Kidney (tissue), 22 donors: ENCODE measurements at places on chromosomes 7 and 10. TPM values are rescaled to one million over a fixed set of nuclear protein-coding genes. Genes with fewer than 3 reads are reported as not detected.
A peak's percentile ranks its signal among the peaks of the same experiment; 100 is the strongest.

The SLC39A12 gene
- 0.16 TPM for total RNA-seq

The SH2D4B gene
- 0.09 TPM for total RNA-seq

The TMEM130 gene
- total RNA-seq = 5.0 TPM

The NUTM2D gene
- 9.0 TPM for total RNA-seq

The NCF1 gene
- total RNA-seq = 8.4 TPM

The HKDC1 gene
- 27.4 TPM for total RNA-seq

The ANKRD16 gene
- total RNA-seq = 6.7 TPM

GRCh38 chr10:45373003-45373575, 927 bp upstream of the ALOX5 start:
- H3K27ac ChIP-seq = no peak overlapping the region
- H3K27me3 ChIP-seq = peaks cover 7% of the 10 kb centered on the region
- peaks cover 5% of the 10 kb centered on the region for H3K4me1 ChIP-seq

DNA sequence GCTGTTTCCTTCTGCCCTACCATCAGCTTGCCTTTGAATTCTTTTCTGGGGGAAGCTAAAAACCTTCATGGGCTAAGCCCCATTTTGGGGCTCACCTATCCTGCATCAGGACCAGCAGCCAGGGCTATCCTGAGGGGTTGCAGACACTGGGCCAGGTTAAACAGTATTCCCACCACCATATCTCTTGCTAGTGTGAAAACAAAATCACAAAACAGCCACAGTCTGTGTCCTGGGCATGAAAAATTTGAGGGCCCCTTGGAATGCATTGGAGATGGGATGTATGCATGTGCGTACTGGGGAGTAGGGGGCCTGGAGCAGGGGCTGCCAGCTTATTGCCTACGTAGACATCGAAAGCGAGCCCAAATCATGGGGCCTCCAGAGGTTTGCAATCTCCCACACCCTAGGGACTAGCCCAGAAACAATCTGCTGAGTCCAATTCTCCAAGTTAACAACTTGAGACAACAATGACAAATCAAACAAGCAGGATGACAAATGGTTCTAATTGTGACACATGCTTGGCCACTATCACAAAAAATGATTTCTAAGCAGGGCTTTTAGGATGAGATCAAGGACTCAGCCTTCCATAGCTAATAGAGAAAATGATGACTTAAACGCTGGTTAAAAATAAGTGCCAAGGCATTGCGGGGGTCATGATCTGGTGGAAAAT, 557.1 kb downstream of the KCNMA1 start:
- no peak overlapping the region for H3K4me3 ChIP-seq
- H3K27ac ChIP-seq = no peak overlapping the region
- H3K36me3 ChIP-seq = no peaks in the 10 kb centered on the region
- DNase-seq = no peak

DNA sequence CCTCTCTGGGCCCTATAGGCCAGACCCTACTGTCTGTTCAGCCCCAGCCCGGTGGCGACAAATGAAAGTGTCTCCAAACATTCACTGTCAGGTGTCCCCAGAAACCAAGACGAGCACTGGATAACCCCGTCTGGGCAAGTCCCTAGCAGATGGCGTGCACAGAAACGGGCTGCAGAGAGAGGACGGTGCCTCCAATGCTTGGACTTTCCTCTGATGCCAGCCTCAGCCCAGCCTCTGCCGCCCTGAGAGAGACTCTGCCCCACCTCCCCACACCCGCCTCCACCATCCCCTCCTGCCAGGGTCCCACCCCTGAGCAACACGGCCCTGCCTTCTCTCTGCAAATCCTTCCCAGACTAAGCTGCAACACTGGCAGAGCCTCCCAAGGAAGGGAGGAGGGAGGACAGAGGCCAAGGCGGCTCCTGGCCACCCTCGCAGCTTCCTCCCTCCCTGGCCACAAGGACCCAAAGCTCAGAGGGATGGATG, 7.4 kb upstream of the LFNG start:
- DNase-seq = no peak
- peak overlapping the region; percentile 47 for H3K27ac ChIP-seq
- H3K4me1 ChIP-seq = peaks cover 5% of the 10 kb centered on the region
- no peaks in the 10 kb centered on the region for H3K36me3 ChIP-seq
- no peaks in the 10 kb centered on the region for H3K27me3 ChIP-seq

DNA sequence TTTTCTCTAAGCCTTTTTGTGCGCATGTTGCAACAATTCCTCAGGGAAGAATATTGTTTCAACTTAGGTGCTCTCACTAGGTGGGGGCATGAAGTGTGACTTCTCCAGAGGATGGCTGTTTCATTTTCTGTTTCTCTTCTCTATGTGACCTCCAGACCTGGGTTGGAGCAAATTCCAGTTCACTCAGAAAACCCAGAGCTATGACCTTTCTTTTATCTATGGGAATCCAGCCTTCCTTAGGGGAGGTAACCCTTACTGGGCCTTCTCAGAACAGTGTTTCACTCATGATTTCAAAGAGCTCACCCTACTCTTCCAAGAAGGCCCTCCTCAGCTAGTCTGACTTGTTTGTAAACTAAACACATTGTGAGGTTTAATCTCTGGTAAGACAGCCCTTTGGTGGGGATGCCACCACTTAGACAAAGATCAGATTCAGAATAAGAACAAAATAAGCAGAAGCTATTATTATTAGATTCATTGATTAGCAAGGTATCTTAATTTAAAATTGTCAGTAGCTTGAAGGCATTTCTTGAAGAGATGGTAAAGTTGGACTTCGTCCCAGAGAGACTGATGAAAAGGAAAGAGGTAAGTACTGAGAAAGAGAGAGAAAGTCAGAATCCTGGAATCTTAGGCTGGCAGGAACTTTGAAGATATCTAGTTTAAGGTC, 16.6 kb upstream of the TAS2R60 start:
- no peak overlapping the region for H3K4me3 ChIP-seq
- no peak overlapping the region for H3K27ac ChIP-seq
- H3K36me3 ChIP-seq = no peaks in the 10 kb centered on the region
- H3K4me1 ChIP-seq = no peaks in the 10 kb centered on the region
- no peaks in the 10 kb centered on the region for H3K27me3 ChIP-seq

GRCh38 chr10:57694956-57695608, 572.6 kb downstream of the IPMK start:
- no peaks in the 10 kb centered on the region for H3K27me3 ChIP-seq
- H3K4me1 ChIP-seq = no peaks in the 10 kb centered on the region
- no peak overlapping the region for H3K27ac ChIP-seq
- H3K36me3 ChIP-seq = no peaks in the 10 kb centered on the region
- no peak overlapping the region for H3K4me3 ChIP-seq

DNA sequence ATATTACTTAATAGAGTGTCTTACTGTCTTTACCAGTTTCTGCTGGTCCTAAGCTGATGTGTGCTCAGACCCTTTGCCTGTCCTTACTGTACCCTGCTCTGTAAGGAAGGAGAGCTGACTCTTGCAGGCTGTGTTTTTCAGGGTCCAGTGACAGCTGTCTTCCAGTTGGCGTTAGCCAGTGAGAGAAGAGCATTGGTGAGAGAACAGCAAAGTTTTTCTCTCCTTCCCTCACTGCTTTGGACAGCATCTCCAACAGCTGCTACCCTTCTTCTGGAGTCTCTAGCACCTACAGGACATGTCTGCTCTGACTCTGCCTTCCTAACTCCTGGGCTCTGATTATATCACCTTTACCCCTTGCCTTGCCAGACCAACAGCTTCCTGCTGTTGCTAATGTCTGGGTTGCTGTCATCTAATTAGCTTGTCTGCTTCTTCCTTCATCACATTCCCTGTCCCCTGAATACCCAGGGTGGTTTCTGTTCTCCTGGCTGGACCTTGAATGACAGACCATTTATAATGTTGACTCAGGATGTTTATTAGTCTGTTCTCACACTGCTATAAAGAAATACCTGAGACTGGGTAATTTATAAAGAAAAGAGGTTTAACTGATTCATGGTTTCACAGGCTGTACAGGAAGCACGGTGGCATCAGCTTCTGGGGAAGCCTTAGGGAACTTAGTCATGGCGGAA, 23.5 kb upstream of the PANK1 start:
- no peak overlapping the region for H3K4me3 ChIP-seq
- no peak overlapping the region for H3K27ac ChIP-seq
- H3K27me3 ChIP-seq = no peaks in the 10 kb centered on the region
- no peaks in the 10 kb centered on the region for H3K4me1 ChIP-seq

DNA sequence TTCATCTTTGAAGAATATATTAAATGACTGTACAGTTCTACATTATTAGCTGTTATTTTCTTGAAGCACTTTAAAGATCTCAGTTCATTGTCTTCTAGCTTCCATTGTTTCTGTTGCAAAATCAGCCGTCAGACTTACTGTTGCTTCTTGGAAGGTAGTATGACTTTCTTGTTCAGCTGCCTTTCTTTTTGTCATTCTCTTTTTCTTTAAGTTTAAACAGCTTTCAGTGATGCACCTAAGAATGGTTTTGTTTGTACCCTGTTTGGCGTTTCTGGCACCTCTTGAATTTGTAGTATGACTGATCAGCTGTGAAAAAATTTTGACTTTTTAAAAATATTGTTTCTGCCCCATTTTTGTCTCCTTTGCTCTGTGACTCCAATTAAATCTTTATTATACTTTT, 9.3 kb downstream of the MKLN1 start:
- no peak overlapping the region for H3K4me3 ChIP-seq
- H3K27ac ChIP-seq = no peak overlapping the region
- no peak for DNase-seq
- no peaks in the 10 kb centered on the region for H3K4me1 ChIP-seq
- no peaks in the 10 kb centered on the region for H3K36me3 ChIP-seq

DNA sequence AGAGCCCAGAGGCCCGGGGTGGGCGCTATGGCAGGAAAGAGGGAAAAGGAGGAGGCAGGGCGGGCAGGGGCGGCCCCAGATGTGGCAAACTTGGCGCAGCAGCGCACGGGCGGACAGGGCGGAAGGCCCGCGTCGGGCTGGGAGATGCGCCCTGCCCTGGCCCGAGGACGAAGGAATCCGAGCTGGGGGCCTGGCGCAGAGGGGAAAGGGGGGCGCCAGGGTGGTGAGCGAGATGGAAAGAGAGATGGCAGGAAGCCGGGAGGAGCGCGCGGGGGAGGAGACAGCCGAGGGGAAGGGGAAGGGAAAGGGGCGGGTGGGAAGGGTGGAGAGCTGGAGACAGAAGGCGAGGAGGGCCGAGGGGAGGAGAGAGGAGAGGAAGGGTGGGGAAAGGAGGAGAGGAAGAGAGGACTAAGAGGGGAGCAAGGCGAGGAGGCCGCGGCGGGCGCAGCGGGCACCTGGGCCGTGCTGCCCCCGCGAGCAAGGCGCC, at the start of gene MARVELD1:
Gene MARVELD1 (plus strand): TSS at position 392 of the 487 bp plus-strand sequence. CDS start 147 bp downstream, outside the sequence.
- no peaks in the 10 kb centered on the region for H3K4me1 ChIP-seq
- no peaks in the 10 kb centered on the region for H3K36me3 ChIP-seq
- peak; percentile 95 for DNase-seq
- H3K27me3 ChIP-seq = no peaks in the 10 kb centered on the region
- H3K27ac ChIP-seq = peak within 1 kb of the TSS; percentile 80
- H3K4me3 ChIP-seq = peak within 1 kb of the TSS; percentile 60

DNA sequence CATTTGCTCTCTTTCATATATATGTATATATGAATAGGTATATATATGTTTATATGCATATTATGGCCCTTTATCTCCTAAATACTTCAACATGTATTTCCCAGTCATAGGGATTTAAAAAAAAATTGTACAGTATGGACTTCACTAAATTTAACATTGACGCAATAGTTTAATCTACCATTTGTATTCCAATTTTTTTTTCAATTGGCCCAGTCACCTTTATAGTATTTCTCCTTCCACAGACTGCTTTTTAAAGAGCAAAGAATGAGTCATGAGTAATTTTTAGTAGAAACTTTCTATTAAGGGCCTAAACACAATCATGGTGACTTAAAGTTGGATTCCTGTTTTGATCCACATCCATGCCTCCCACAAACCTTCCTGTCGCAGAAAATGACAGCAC, 20.5 kb downstream of the CCSER2 start:
- H3K4me3 ChIP-seq = no peak overlapping the region
- no peak overlapping the region for H3K27ac ChIP-seq
- H3K36me3 ChIP-seq = no peaks in the 10 kb centered on the region
- DNase-seq = no peak

GRCh38 chr10:31340343-31340742, 21.3 kb downstream of the ZEB1 start:
- no peak for DNase-seq
- no peak overlapping the region for H3K27ac ChIP-seq
- no peaks in the 10 kb centered on the region for H3K27me3 ChIP-seq

GRCh38 chr7:75971961-75972763, 22.2 kb downstream of the TMEM120A start:
- H3K4me1 ChIP-seq = peaks cover 25% of the 10 kb centered on the region
- H3K27me3 ChIP-seq = no peaks in the 10 kb centered on the region
- no peak for DNase-seq
- no peak overlapping the region for H3K27ac ChIP-seq
- H3K36me3 ChIP-seq = peaks cover 8% of the 10 kb centered on the region
- H3K4me3 ChIP-seq = no peak overlapping the region

DNA sequence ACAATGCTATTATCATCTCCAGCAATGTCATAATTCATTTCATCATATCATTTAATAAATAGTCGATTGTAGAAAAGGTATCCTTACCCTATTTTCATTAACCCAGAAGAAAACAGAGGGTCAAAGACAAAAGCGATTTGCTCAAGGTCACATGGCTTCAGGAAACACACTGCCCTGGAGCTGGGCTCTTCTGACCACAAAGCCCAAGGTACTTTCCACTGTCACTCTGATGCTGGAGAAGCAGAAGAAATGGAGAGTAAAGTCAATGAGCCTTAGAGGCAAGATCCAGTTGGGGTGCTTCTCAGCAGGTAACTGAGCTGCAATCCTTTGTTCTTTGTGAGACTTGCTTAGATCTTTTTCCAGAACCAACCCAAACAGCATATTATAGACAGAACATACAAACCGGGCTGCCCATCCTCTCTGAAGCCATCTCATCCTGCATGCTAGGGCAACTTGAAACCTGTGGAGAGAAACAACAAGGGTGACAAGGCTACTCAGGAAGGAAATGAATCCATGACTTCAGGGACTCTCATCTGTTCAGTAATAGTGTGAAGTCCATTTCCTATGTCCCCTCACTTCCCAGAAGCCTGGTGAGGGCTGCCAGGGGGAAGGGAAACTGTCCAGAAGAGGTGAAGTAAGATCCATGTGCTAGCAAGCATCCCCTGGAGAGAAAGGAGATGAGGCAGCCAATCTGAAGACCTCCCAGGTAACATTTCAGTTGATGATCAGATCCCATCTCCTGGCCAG, 148.6 kb upstream of the SVIL start:
- peaks cover 3% of the 10 kb centered on the region for H3K4me1 ChIP-seq
- DNase-seq = no peak
- H3K4me3 ChIP-seq = no peak overlapping the region
